ENCODE measurements at places on chromosomes 13 and 19.
A peak's percentile ranks its signal among the peaks of the same experiment; 100 is the strongest.

DNA sequence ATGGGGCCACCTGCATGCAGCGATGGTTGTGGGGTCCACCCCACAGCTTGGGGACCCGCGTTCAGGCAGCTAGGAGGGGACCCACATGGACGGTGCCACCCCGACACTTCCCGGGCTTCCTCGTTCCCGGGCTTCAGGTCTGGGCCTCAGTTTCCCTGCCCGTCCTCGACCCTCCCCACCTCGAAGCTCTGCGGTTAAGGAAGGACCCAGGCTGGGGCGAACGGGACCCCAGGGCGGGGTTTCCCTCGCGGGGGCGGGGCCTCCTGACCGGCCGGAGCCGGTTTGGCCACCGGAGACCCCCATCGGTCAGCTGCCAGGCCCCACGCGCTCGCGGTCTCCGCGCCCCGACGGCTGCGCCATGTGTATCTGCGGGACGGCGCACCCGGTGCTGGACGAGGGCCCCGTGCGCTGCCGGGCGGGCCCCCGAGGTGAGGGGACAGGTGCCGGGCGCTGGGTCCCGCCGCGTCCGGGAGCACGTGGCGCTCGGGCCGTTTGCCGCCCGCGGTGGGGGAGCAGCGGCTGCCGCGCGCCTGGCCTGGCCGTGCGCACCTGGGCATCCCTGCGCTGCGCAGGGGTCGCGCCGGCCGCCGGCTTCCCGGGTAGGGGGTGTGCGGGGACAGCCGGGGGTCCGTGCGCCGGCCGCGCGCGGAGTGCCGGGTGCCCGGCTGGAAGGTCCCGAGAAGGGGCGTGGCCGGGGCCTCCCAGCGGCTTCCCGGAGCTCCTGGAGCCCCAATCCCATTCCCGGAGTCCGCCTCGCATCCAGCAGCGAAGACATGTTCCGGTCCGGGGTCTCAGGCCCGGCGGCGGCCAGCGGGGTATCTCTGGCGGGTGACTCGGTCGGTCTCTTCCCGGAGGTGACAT is 4.2 kb downstream of the ARHGAP45 start:
- no peak for DNase-seq

DNA sequence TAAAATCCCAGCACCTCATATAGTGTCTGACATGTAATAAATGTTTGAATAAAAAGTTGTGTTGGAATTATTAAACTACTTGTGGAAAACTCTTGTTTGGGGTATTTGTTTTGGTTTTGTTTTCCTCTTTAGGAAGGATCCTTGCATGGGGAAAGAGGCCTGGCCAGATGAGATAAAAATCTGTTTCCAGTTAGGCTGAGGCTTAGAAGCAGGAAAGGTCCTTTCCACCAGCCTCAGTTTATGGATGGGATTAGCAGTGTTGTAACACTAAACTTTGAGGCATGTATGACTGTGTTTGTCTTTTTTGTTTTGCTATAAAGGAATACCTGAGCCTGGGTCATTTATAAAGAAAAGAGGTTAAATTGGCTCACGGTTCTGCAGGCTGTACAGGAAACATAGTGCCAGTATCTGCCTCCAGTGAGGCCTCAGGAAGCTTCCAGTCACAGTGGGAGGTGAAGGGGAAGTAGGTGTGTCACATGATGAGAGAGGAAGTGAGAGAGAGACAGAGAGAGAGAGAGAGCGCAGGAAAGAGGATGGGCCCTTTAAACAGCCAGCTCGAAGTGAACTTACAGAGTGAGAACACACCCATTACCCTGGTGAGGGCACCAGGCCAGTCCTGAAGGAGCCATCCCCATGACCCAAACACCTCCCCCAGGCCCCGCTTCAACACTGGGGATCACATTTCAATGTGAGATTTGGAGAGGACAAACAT is 21.6 kb downstream of the SPATA13 start:
- DNase-seq = no peak

GRCh38 chr13:90618133-90618532 is 729.4 kb upstream of the MIR17HG start:
- DNase-seq = no peak

DNA sequence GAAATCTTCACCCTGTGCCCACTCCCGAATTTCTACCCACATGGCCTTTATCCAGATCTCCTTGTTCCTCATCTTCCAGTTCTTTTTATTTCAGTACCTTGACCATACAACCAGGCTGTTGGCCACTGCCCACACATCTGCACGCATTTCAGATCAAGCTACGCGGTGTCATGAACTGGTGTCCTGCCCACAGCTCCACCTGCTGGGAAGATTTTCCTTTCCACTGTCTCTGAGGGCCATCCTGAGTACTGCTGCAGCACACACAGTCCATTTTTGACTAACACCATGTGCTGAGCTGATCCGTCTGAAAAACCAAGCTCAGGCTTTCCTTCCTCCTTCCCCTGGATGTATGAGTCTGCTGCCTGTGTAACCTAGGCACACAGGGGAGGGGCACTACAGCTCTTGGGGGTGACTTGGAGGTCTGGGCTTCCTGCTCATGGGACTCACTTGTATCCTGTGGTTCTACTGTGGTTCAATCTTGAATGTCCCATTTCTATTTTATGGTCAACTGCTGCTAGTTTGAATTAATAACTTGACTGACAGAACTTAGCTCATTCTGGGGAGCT is 71.9 kb downstream of the WASF3 start:
- no peak for DNase-seq

DNA sequence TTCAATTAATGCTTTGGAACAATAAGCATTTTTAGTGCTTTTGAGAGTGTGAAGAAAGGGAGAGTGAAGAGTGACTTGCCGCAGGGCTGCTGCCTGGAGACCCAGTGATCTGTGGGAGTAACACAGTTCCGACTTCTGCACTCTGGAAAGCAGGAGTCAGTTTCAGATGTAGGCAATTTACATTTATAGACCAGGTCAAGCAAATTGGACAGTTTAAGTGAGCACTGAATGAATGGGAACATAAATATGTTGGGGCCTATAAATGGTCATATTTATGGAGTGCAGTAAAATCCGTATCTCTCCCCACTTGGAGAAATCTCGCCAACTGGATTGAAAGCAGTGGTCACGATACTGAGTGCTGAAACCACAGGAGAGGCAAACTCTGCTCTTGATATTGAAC is 9.4 kb upstream of the SHISA2 start:
- no peak for DNase-seq

- DNase-seq = no peak
Observed at GRCh38 chr13:102017248-102017647, 384.6 kb downstream of the FGF14 start.

GRCh38 chr19:43610493-43610892 is 1.4 kb upstream of the SRRM5 start:
- DNase-seq = no peak

- no peak for DNase-seq
Observed at GRCh38 chr13:29749401-29750182, 100.8 kb downstream of the UBL3 start.

- no peak for DNase-seq
Observed at GRCh38 chr13:75359266-75359665, 122.7 kb downstream of the TBC1D4 start.

- DNase-seq = no peak
Observed at GRCh38 chr19:39315933-39316332, 4.7 kb downstream of the LRFN1 start.

DNA sequence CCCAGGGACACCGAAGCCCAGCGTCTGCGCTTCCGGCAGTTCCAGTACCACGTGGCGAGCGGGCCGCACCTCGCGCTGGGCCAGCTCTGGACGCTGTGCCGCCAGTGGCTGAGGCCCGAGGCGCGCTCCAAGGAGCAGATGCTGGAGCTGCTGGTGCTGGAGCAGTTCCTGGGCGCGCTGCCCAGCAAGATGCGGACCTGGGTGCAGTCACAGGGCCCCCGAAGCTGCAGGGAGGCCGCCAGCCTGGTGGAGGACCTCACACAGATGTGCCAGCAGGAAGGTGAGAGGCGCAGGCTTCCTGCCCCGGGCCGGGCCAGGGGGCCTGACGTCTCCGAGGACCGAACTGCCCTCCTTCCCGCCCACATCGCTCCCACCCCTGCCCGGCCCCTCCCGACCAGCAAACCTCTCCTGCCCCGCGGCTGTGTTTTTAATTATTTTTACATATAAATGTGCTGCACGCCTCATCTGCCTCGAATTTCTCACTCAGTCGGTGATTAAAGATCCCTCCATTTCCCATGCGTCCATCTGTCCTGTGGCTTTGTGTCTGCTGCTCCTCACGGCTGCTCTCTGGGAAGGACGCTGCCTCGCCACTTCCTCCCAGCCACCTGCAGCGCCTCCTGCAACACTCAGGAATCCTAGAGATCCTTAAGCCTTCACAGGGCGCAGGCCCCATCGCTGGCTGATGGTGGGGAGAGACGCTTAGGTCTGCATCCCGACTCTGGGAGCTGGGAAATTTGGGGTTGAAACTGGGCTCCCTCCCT is 4.3 kb downstream of the ZSCAN1 start:
- no peak for DNase-seq

DNA sequence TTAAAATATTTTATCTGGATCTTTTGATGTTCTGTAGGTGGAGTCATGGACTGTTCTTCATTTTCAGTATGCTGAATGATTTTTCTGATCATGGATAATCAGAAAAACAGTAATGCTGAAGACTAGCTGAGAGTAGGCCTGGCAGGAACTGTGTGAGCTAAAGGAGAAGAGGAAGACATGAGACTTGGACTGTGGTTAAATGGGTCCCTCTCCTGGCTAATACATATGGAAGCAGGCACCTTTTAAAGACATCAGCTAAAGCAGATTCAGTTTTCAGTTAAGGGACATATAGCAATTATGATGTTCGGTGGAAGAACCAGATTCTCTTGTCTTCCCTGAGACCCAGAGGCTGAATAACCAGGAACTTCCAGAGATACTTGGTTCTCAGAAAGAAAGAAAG is 169.4 kb downstream of the OLFM4 start:
- DNase-seq = no peak

- DNase-seq = no peak
Observed at GRCh38 chr13:25762281-25762680, 289.5 kb downstream of the SHISA2 start.

GRCh38 chr13:113666329-113666670 is 719 bp upstream of the GRK1 start:
- no peak for DNase-seq

DNA sequence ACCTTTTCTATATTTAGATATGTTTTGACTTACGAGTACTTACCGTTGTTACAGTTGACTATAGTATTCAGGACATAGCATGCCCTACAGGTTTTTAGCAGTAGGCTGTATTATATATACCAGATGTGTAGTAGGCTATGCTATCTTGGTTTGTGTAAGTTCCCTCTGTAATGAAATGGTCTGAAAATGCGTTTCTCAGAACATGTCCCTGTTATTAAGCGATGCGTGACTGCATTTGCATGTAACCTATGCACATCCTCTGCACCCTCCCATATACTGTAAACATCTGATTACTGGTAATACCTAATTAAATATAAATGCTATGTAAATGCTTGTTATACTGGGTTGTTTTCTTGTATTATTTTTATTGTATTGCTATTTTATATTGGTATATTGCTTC is 6.6 kb downstream of the ZNF766 start:
- no peak for DNase-seq

DNA sequence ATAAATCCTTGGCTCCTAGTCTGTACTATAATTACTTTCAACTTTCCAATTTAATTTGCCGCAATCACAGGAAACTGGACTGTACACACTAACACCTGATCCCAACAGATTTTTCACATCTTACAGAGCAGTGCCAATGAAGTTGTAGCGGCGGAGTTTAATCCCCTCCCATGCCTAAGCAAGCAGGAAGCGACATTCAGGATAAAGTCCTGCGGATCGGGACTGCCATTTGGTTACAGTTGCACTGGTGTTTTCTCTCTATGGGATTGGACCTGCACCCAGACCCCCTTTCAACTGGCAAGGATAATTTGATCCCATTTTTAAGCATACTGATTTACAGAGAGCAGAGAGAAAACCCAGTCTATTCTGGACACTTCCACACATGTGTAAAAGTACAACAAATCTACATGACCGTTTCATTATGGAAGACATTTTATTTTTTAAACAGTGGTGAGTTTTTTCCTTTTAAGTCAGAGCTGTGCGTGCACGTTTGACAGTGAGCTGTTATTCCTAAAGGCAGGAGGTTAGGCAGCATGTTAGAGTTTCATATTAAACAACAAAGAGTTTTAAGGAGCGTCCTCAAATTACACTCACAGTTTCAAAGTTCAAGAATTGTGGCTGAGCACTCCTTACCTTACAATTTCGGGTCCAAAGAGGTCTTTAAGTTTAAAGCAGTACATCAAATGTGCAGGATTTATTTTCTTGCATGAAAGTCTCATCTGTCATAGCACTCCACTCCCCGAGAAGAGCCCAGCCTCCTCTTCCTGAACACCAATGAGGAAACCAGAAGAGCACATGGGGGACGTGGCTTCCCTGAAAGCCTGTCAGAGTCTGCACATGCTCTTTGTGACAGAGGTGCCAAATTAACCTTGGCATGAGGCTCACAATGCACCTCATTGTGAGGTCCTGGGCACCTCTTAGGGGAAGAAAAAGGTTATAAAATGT is 141.6 kb upstream of the RFC3 start:
- DNase-seq = peak; percentile 25

DNA sequence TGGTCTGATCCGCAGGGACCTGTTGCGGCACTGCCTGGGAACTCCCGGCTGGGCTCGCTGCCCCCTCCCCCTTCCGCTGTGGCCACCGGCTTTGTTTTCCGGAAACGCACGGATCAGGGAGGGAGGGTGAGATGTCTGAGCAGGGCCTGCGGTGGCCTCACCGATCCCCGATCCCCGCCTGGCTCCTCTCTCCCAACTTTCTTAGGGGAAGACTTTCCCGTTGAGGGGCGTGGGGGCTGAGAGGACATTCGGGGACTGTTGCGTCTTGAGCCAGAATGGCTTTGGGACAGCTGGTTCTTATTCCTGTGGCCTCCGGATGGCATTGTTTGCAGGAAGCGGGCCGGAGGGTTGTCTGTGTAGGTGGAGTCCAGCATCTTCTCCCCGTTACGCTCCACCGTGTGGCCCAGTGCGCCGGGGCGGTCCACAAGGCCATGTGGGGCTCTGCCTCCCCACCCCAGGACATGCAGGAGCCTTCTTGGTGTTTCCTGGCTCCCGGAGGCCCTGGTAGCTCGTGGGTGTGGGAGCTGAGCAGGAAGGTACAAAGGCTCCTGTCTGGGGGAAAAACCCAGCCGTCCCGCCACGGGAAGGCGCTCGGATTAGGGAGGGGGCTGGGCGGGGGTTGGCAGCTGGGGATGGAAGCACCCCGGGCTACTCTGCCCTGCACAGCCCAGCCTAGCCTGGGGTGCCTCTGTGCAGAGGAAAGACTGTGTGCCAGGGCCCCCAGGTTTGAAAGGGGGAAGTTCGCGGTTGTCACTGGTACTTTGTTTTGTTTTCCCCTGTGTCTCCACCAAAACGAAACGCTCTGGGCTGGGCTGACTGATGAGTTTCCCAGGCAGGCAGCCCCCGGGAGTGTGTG is 1.3 kb downstream of the CSNK1G2 start:
- DNase-seq = peak; percentile 90

GRCh38 chr19:30367006-30367405 is 5.2 kb upstream of the ZNF536 start:
- DNase-seq = no peak

DNA sequence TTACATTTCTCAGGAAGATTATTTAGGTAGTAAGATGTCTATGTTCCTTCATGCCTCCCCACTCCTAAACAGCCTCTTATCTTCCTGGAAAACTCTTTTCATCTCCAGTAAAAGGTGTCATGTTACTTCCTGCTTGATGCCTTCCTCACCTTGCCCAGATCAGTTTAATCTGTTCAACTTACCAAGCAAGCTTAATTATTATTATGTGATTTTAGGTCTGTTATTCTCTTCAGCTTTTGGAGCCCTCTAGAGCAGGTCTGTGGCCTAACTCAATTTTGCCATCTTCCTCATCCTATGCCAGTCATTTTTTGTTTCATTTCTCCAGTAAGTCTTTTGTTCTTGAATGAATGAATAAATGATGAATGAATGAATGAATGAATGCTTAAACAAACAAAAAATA is 528.4 kb downstream of the DCT start:
- no peak for DNase-seq

Data from CD4-positive, alpha-beta T cell treated with Interleukin-10 for 1 hour (primary cell).